RWPE2 (cell line): ENCODE measurements at places on chromosomes 4 and X.

- DNase-seq = no peak
Measured at GRCh38 chr4:142314686-142315085, 531.4 kb downstream of the INPP4B start.

DNA sequence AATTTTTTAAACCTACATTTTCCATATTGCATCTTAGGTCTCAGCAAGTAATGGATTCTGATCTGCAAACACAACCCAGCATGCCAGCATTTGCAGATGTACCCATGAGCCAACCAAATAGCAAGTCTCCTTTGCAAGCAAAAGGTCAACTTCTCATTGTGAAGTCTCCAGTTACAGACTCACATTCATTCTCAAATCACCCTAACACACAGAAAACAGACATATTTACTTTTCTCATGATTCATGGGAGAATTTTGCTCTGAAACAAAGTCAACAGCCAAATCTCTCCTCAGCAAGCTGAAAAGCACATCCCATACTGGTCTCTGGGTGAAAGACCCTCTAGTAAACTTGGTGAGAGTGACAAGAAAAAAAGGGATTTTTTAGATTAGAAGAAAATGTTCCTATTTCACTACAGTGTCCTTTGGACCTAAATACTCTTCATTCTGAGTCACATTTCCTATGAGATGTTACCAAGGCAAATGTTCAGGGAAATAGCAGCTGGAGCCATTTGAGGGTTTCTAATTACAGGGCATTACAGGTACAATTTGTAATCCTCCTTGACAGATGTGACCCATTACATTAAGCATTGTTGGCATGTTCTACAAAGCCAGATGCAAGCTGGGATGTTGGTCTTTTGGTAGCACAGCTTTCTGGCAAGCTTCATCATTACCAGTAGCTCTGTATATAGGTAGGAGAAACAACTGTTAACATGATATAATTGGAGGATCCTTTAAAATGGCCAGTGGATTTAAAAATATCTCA is 383.3 kb downstream of the SMARCA1 start:
- DNase-seq = no peak

DNA sequence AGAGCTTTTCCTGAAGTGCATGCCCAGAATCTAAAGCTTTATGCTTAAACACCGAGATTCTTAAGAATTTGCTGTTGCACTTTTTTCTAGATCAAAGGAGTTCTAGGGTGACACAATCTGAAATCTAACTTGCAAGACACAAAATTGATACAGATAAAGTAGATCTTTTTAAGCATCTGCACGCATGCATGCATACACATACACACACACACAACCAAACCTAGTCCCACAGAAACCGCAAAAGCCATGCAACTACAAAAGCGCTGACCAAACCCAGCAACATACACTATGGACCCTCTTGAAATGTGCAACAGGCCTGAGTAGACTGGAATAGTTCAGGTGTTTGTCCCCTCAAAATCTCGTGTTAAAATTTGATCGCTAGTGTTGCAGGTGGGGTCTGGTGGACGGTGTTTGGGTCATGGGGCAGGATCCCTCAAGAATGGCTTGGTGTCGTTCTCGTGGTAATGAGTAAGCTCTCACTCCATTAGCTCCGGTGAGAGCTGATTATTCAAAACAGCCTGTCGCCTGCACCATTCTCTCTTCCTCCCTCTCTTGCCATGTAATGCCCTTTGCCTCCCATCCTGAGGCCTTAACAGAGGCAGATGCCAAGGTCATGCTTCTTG is 52.7 kb downstream of the IRF2 start:
- no peak for DNase-seq

DNA sequence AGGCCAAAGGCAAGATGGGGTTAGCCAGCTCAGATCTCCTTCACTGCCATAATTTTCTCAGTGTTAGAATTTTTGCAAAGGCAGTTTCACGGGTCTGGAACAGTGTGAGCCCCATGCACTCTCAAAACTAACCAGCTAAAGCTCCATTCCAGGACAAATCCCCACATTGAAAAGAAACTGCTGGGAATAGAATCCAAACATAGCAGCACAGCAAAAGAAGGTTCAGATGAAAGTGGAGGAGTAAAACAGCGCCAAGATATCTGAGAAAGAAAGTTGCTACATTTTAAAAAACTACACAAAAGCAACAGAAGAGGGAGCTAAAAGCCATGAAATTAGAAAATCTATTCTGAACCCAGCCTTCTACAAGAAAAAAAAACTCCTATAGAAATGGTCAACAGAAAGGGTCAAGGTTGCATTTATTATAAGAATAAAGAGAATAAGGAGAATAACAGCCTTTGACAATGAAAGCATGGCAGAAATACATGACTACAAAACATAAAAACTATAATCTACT is 39.6 kb upstream of the SLC7A3 start:
- DNase-seq = no peak

GRCh38 chr4:82988323-82988832 is 22.2 kb downstream of the LIN54 start:
- no peak for DNase-seq

GRCh38 chr4:90852237-90852636 is 725.0 kb downstream of the CCSER1 start:
- DNase-seq = no peak

GRCh38 chr4:89834486-89835209 is 2.3 kb downstream of the SNCA start:
- no peak for DNase-seq

GRCh38 chr4:7631288-7632014 is 196.7 kb upstream of the PSAPL1 start:
- DNase-seq = no peak

- no peak for DNase-seq
Measured at GRCh38 chrX:30661228-30661627, 8.0 kb downstream of the GK start.

DNA sequence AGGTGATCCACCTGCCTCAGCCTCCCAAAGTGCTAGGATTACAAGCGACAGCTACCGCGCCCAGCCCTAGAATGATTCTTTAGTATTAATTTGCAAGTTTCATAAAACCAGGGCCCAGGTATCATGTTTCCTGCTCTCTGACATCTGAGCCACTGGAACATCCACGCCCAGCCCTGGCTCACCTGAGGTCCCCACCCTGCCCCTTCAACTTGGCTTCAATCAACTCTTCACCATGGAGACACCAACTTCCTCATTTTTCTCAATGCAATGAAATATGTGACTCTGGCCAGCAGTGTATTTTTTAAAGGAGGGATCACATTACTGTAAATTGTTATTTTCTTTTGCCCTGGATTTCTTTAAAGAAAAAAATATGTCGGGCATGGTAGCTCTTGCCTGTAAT is 3.9 kb downstream of the PRSS12 start:
- DNase-seq = no peak

- no peak for DNase-seq
Measured at GRCh38 chr4:72209600-72209999, 177.8 kb downstream of the NPFFR2 start.

- no peak for DNase-seq
Measured at GRCh38 chr4:16225167-16225862, 956 bp downstream of the TAPT1 start.

- no peak for DNase-seq
Measured at GRCh38 chr4:61549336-61549735, 349.2 kb downstream of the ADGRL3 start.

- DNase-seq = no peak
Measured at GRCh38 chrX:117996918-117997480, 119.6 kb downstream of the KLHL13 start.

DNA sequence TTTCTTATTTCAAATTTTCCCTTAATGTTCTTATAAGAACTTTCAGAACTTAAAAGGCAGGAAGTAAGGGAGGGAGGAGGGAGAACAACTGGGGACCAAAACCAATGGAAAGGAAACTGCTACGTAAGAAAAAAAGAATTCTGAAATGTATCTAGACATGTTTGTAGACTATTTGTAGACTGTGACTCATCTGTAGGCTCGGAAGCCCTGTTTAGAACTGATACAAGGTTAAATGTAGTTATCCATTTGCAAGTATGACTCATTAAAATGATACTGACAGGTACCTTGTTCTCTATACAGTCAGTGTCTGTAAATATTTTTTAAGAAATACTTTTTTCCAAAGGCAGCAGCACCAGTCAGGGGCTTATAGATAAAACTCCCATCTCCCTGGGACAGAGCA is 202.0 kb downstream of the DHX15 start:
- DNase-seq = no peak

- no peak for DNase-seq
Measured at GRCh38 chr4:24321616-24322015, 262.7 kb downstream of the DHX15 start.
